EH (cell line): ENCODE measurements at places on chromosomes 6 and 20.

GRCh38 chr6:25434921-25435320, 155.7 kb downstream of the CARMIL1 start:
- no peak for DNase-seq

GRCh38 chr6:80962382-80962781, 790.1 kb downstream of the TENT5A start:
- DNase-seq: no peak

- no peak for DNase-seq
These were observed 108.6 kb downstream of the VIP start for GRCh38 chr6:152859225-152859624.

DNA sequence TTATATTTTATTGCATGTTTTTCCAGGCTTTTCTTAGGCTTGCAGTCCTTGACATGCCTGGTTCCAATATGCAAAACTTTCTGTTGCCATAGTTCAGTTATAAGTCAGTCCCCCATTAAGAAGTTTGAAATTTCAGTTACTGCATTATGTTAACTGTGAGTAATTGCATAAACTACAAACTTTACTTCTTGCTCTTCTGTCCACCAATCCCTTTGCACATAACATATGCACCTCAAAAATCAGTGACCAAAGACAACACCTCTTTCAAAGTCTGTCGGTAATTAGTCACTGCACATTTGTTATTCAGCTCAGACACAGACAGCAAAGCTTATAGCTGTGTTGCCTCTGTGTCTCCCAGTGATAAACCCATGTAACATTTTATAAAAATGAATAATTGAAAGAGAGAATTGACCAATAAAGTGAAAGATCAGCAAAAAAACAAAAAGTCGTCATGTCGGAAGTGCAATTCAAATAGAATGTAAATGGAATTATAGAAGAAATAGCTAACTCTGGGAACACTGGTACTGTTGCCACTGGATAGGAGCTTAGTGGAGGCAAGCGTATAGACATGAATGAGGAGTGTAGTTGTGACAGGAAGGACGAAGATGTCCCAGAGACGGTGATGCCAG, 50.3 kb upstream of the BTBD3 start:
- DNase-seq: no peak

- DNase-seq: no peak
These were observed 100.4 kb downstream of the LY86 start for GRCh38 chr6:6688951-6689350.

DNA sequence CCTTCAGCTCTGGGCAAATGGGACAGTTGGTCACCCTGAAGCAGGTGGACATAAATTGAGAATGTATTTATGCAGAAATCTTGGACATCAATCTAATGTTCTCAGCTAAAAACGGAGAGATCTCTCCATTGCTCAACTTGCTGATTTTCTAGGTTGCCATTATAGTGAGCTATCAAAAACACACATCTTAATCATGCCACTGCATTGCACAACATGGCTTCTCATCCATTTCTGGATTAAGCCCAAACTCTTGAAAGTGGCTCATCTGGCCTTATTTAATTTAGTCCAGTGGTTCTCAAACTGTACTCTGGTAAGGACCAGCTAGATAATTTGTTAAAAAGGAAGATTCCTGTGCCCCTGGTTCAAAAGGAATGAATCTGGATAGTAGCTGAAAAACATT, 324.9 kb upstream of the CITED2 start:
- DNase-seq: peak; percentile 75
